ENCODE measurements at places on chromosomes 2 and 18. TPM values are rescaled to one million over a fixed set of nuclear protein-coding genes. Genes with fewer than 3 reads are reported as not detected.

The TMSB10 gene
- total RNA-seq, result 1,573 TPM

The MAP3K19 gene
- not detected for total RNA-seq

The DYSF gene
- 0.78 TPM for total RNA-seq

The SERPINB3 gene
- total RNA-seq, result not detected

The ANAPC1 gene
- 54.5 TPM for total RNA-seq

The SIX2 gene
- 41.8 TPM for total RNA-seq

The TCF23 gene
- under 0.01 TPM for total RNA-seq

The GNLY gene
- total RNA-seq, result not detected

The ACMSD gene
- not detected for total RNA-seq

The TNFRSF11A gene
- under 0.01 TPM for total RNA-seq

All from articular chondrocyte of knee joint (primary cell).